ENCODE measurements at places on chromosomes 1 and 21. TPM values are rescaled to one million over a fixed set of nuclear protein-coding genes. Genes with fewer than 3 reads are reported as not detected.

GRCh38 chr1:234582186-234582585 lies 27.8 kb downstream of the IRF2BP2 start:
- DNase-seq = no peak

- DNase-seq = no peak
Observed at GRCh38 chr1:147204080-147204479, 21.1 kb downstream of the FMO5 start.

DNA sequence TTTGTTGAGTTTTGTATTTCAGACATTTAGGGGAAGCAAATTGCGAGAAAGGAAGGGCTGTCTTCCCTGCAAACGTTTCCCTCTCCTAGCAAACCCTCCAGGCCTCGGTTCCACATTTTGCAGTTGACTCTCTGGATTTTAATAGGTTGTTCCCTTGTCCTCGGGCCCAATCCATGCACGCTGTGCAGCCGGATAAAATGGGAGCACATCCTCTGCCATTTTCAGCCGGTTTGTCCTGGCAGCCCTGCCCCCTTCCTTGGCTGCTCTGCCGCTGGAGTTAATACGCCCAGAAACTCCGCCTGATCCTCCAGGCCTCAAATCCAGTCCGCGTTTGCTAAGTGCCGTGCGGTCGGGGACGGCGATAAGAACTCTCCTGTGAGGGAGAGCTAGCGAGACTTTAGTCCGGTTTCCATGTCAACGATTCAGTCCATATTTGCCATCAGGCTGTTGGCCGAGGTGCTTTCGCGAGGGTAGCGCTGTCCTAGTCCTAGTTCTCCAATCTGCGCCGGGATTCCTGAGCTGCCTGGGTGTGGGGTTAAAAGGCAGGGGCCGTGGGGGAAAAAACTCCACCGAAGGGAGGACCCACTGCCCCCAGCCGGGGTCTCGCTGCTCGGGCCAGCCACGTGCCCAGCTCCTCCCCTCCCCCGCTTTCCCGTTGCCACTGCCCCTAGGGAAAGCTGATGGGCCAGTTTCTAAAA lies 2.9 kb upstream of the ARID1A start:
- peak; percentile 91 for DNase-seq

The FOXO6 gene
- total RNA-seq = 1.6 TPM

GRCh38 chr1:231417513-231417912 lies 4.6 kb downstream of the EGLN1 start:
- DNase-seq = no peak

The PCP4L1 gene
- total RNA-seq = 2.4 TPM

- no peak for DNase-seq
Observed at GRCh38 chr21:44463724-44464123, 8.4 kb downstream of the LRRC3 start.

DNA sequence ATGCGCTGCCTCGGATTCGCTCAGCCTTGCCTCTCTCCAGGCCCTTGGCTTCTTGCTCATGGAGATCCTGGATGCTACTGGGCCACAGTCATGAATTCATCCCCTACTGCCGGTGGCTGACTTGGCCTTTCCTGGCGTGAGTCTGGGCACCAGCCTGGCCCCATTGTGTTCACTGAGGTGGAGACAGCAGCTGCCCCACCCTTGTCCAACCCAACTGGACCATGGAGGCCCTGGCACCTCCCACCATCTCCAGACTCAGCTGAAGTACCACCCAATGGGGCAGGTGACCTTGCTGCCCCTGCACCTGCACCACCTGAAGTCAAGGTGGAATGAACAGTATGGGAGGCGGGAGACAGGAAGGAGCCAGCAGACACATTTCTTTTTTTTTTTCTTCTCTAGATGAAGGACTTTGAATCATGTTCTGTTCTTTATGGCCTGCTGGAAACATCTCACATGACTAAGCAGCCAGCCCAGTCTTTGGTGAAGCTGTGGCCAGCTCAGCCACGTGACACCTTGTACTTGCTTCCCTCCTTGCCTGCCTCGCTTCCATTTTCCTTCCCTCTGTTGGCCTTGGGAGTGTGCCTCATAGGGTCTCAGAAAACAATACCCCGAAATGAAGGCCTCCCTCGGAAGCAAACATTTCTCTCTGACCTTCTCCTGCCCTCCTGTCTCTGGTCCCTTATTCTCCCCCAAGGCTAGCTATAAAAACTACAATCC lies 3.8 kb upstream of the SLC30A2 start:
- no peak for DNase-seq

DNA sequence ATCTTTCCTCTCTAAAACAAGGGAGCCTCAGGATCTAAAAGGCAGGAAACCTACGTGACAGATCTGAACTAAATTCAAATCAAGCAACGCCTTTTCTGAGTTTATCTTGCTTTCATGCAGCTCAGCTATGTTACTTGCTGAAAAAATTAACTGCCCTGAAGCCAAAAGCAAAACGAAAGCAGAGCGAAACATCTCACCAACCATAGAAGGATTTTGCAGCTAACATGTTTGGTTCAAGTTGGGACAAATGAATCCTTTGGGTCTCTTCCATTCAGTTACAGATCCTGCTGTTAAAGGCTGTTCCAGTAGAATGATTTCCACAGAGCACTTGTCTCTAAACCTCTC lies 482 bp downstream of the SLC2A5 start:
- no peak for DNase-seq

- no peak for DNase-seq
Observed at GRCh38 chr1:225813214-225813964, 3.5 kb downstream of the EPHX1 start.

DNA sequence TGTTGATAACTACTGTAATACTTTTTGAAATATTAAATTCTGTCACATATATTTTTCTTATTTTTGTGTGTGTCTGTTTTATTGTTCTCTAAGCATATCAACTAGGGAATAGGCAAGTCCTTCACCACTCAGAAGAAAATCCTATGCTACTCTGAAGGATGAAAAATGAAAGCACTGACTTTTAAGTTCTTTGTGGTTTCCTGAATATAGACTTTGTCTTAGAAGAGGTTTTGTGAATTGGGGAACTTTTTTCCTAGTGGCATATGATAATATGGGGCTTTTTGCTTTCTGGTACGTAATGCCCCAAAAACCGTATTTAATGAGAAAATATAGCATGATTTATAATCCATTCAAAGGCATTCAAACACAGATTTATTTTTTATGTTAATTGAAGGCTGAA lies 136.0 kb downstream of the SNX7 start:
- DNase-seq = peak; percentile 18

The MX2 gene
- 32.0 TPM for total RNA-seq

The SLC39A1 gene
- 33.8 TPM for total RNA-seq

The PCBP3 gene
- total RNA-seq = 12.8 TPM

DNA sequence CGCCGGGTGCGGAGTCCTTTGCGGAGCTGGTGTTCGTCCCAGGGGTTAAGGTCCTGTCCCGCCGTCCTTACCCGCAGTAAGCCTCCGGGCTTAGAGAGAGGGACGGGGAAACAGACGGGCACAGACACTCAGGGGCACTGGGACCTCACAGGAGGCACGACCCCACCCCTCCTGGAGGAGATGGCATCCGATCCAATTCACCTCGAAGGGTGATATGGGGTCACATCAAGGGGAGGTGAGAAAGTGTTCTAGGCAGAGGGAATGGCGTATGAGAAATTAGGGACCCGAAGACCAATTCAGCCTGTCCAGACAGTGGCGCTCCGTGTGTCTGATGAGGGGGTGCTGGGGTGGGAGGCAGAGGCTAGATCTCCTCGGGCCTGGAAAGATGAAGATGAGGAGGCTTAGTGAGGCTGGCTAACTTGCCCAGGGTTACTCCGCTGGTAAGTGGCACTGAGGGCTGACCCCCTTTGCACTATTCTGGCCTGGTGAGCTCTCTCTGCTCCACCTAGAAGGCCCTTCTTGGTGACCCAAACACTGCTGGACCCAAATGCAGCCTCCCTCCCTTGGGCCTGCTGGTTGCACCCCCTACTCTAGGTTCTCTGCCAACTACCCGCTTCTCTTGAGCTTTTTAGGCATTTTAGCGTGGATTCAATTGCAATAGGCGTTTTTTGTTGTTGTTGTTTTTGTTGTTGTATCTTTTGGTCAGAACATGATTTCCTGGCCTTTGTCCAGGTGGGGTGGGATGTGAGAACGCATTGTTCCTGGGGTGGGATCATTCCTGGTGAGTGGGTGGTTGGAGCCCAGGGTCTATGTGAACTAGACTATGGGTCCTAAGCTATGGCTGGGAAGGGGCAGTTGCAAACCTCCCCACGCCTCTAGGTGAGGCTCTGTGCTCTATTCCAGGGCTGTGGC lies 12.3 kb downstream of the BTBD19 start:
- DNase-seq = no peak

GRCh38 chr21:33023574-33024200 lies 2.0 kb upstream of the OLIG2 start:
- DNase-seq = no peak

The ZMYM4 gene
- 31.6 TPM for total RNA-seq

GRCh38 chr1:175399795-175400194 lies 207.2 kb upstream of the KIAA0040 start:
- DNase-seq = no peak

The TSPAN1 gene
- total RNA-seq = 1.4 TPM

DNA sequence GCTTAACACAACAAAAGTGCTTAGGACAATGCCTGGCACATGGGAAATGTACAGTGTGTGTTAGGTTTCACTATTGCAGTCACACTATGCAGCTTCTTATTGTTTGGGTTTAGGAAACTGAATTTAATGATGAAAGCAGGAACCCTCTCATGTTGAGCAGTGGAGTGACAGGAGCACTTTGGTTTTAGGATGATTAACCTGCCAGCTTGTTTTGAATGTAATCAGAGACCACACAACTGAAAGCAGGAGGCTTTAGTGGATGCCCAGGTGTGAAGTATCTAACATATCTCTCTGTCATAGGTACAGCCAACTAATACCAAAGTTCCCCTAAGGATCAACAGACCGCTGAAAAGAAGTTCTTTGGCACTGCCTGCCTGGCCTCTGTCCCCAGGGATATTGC lies 406.9 kb upstream of the USP24 start:
- DNase-seq = no peak

The AKR7A3 gene
- total RNA-seq = 0.57 TPM

The TRAF3IP3 gene
- total RNA-seq = 241 TPM

DNA sequence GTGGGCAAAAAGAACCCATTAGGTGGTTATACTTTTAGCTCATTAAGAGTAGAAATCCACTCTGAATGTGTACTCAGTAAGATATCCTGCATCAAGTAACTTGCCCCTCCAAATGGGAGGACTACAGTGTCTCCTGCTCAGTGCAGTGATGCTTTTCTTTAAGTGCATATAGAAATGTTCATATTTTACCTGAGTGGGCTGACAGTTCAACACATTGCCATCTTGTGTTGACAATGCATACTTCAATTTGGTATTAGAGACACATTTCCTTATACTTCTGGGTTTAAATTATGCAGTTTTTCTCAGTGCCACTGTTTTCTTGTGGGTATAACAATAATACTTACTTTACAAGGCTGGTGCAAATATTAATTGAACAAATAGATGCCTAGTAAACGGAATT lies 318.6 kb upstream of the TMPRSS15 start:
- DNase-seq = no peak

The TIAM1 gene
- 30.5 TPM for total RNA-seq

The NEGR1 gene
- 2.8 TPM for total RNA-seq

GRCh38 chr1:84869720-84870119 lies 23.3 kb downstream of the LPAR3 start:
- no peak for DNase-seq

DNA sequence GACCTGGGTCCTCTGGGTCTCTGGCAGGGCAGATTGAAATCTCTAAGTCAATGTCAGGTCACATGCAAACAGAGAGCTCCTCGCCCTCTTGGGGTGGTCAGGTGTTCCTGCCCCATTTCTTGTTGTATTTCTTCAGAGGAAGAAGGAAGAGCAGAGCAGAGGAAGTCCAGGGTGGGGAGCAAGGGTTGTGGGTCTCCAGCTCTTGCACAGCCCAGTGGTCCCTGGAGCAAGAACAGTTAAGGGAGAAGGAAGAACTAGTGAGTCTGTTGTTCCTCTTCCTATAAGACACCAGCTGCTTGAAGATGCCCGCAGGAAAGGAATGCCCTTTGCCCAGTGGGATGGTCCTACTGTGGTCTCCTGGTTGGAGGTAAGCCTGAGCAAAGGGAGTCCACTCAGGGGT lies 26.3 kb downstream of the MYOG start:
- no peak for DNase-seq

DNA sequence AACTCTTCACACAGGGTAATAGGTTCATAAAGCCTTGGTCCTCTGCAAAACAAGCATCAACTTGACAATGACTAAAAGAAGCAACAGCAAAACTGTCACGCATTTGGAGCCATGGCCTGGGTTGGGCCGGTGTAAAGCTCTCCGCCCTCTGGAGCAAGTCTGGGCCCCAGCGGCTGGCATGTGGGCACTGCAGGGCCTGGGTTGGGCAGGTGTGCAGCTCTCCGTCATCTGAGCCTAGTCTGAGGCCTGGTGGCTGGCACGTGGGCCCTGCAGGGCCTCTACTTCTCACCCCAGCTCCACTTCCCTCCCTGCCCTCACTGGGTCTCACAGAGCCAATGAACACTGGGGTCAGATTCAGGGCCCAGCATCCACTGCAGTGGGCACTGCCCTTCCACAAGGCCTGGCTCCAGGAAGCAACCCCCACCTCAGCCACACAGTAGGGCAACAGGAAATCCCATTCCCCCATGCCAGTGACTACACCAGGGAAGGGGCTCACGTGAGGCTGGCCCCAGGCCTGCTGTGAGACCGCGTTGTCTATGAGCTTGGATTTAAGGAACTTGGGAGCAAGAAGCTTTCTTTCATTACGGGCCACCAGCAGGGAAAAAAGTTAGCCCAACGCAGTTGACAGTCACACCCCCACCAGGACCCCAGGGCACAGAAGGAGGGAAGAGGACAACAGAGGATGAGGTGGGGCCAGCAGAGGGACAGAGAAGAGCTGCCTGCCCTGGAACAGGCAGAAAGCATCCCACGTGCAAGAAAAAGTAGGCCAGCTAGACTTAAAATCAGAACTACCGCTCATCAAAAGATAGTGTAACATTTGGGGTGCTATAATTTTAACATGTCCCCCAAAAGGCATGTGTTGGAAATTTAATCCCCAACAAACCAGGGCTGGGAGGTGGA lies 52.7 kb downstream of the NPHP4 start:
- DNase-seq = no peak

The TBX19 gene
- 0.76 TPM for total RNA-seq

The SPATA1 gene
- 5.1 TPM for total RNA-seq

The UMODL1 gene
- total RNA-seq = 1.7 TPM

DNA sequence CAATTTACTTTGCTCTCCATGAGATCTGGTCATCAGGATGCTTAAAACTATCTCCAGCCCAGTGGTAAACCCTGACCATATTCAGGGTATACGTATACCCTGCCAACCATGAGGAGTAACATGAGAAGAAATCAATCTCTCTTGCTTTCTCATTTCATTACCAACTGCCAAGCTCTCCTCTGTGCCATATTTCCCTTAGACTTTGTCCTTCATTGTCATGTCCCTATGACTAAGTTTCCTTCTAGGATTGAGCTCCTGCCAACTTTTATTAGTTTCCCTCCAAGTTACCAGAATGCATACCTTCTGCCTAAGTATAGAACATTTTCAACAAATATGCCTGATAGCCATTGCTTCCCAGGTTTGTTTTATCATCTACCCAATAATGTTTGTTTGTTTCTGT lies 1113.9 kb upstream of the B3GALT2 start:
- no peak for DNase-seq

DNA sequence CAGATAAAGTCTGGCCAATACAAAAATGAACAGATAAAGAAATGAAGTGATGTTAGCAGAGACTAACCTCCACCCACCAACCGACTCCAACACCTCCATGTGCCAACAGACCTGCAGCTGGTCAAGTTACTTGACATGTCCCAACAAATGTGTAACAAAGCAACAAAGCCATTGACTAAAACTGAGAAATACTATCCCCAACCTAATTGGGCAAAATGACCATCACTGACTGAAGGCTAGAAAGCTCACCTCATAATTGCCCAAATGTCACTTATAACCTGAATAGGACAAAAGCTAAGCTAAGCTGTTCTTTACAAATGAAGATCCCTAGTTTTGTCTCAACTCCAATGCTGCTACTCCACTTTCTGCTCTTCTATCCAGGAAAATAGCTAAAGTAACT lies 7.5 kb downstream of the KDM5B start:
- DNase-seq = no peak
